ENCODE measurements at places on chromosomes 3 and 15.

- DNase-seq, result no peak
Measured at GRCh38 chr3:136630915-136631314, 121.3 kb downstream of the STAG1 start.

- DNase-seq, result no peak
Measured at GRCh38 chr15:88498996-88499395, 31.5 kb downstream of the MRPS11 start.

DNA sequence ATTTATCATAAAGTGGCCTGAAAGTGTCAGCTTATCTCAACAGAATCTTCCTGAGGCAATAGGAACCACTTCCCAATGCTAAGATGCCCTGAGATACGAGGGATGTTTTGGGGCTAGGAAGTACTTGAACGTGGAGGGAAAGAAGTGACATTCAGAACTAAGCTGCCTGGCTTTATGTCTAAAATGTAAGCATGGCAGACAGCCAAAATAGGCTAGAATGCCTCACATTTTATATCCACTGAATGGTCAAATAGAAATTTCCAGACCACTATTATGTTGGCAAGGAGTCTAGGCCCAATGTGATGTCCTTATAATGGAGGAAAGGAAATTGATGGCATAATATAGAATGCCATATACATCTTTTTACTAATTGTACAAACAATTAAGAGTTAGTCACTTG, 154.9 kb downstream of the PEX5L start:
- no peak for DNase-seq

- peak; percentile 22 for DNase-seq
Measured at GRCh38 chr3:72011485-72011884, 226.5 kb upstream of the PROK2 start.

DNA sequence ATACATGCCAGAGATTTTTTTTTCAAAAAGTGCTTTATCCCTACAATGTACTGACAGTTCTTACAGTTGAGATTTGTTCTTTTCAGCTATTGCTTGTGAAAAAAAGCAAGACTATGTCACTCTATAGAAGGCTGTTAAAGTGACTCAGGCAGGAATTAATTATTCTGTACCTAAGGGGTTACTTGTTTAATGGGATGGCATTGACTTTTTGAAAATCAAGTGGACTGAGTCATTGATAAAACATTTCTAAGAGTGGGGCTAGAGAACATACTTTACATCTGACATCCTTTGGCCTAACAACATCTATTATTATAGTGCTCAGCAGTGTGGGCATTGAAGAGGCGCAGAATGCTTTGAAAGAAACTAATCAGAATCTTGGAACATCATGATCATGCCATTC, 34.3 kb downstream of the INTS14 start:
- peak; percentile 73 for DNase-seq

DNA sequence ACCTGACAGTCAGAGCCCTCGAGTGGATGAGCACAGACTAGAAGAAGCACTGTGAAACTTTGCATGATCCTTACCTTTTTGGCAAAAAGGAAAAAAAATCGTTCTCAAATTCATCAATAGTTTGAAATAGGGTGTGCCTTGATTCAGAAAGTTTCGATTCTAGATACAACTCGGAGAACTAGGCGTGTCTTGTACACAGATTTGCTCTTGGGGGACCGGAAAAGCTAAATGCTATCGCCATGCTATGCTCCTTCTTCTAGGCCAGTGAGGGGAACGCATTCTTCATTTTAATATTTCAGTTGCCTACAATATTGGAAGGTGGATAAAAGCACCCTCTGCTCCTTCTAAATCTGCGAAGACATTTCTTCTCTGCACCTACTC, 25.0 kb downstream of the CD86 start:
- no peak for DNase-seq

GRCh38 chr15:59492389-59493377, 54.7 kb downstream of the FAM81A start:
- peak; percentile 77 for DNase-seq

GRCh38 chr3:25420885-25421284, 7.2 kb upstream of the RARB start:
- DNase-seq, result peak; percentile 36

DNA sequence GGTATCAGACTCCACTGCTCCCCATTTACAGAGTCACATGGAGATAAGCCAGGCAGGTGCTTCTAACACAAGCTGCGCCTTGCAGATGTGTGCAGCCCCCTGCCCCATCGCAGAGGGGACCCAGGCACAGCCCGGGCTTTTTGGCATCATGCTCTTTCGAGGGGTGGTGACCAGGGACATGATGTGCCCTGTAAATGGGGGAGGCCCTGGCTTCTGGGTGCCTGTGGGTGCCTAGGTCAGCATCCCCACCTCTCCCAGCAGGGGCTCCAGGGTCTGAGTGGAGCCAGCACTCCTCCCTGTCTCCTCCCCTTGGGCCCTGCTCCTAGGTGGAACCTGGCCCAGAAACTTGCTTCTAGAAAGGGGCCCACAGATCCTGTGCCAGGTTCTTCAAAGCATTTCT, 15.2 kb downstream of the TRPM1 start:
- no peak for DNase-seq

GRCh38 chr3:41338276-41338675, 139.0 kb downstream of the CTNNB1 start:
- DNase-seq, result peak; percentile 15

DNA sequence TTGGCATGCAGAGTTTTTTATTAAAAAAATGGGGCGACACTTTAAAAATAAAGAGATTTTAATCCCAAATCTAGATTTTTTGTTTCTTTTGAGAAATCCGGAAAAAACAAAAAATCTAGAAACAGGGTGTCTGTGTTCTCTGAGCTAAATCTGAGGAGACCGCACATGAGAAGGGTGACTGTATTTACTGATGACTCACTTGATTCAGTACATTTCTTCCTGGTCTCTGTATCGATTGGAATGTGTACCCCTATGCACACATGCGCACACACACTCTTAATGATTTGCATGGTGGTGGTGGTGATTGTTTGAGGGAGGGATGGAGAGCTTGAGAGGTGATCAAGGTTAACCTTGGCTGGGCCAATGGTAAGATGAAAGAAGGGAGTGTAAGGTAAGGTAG, 443.1 kb upstream of the THRB start:
- DNase-seq, result no peak

GRCh38 chr3:159378396-159379194, 576.7 kb downstream of the MFSD1 start:
- DNase-seq, result no peak

DNA sequence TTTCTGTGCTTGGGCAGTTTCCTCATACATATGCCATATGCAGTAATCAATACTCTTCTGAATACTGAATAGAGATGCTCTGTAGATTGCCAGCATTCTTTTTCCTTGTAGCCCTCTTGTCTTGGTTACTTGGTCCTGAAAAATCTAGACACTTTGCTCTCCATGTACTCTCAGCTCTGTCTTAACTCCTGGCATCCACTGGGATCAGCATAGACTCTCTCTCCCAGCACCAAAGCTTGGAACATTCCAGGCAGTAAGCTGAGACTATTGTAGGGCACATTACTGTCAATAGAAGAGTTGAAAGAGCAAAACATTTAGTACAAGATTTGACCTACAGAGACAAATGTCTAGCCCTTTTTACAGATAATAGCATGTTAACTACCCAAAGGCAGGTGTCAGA, 1100.3 kb downstream of the TBL1XR1 start:
- no peak for DNase-seq

- peak; percentile 86 for DNase-seq
Measured at GRCh38 chr15:99324082-99324620, 72.9 kb downstream of the LRRC28 start.

- DNase-seq, result no peak
Measured at GRCh38 chr3:152245498-152246170, 23.1 kb upstream of the MBNL1 start.

DNA sequence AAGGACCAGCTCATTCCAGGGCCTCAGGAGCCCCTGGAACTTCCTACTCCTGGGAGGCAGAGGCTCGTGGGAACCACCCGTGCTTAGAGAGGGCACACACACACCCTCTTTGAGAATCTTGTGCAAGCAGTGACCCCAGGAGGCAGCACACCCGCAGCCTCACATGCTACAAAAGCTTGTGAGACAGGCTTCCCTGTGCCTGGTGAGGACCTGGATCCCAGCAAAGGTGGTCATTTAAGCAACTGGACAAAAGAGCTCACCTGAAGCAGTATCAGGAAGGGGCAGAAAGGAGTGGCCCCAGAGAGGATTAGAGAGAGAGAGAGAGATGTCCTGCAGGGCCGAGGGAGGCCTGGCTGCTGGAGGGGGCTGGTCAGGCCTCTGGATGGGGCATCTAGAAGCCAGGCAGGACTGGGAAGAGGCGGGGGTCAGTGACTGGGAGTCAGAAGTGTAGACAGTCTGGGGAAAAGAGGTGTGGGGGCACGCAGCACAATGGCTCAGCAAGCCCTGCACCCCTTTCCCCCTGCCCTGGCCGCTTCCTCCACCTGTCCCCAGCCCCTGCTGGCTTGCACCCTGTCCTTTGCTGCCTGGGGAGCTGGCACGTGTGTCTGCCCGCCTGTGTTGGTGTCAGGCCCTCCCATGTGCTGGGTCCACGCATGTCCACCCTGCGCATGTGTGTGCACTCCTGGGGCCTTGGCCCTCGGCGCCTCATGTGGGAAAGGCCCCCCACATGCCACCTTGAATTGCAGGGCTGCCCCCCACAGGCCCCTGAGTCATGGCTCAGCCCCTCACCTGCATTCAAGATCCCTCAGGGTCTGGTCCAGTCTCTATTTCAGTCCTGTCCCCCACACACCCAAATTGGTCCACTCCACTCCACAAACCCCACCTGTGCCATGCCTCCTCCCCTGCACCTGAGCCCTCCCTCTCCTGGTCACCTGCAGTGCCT, 36.9 kb downstream of the TSPAN3 start:
- no peak for DNase-seq

GRCh38 chr3:16849229-16849628, 35.5 kb upstream of the PLCL2 start:
- no peak for DNase-seq

DNA sequence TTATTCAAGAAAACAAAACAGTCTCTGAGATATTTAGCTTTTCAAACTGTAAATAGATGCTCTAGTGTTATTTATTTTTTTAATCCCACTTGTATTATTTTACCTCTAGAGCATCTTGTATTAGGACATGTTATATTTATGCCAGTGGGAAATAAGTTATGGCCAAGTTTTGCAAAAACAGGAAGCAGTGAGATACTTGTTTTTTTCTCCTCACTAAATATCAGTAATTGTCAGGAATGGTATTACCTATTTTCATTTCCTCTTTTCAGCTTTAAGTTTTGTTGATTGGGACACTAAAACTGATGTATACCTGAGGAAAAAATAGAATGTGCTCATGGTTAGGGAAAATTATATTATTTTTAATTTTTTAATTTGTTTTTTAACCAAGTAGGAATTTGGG, 8.6 kb upstream of the IL20RB start:
- no peak for DNase-seq

DNA sequence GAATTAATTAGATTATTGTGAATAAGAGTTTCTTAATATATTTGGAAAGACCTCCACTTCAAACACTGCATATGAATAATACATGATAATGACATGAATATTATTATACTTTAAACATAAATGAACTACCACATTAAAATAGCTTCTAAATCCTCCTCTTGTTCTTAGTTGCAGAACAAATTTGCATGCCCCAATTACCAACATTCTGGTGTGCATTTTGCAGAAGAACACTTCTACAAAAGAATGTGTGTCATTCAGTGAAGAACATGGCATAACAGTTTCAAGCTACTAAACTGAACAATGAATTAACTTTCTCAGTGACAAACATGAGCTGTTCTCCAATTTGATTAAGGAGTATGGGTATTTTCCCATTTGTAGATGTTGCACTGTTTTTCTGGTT, 711.3 kb upstream of the NAALADL2 start:
- DNase-seq, result no peak

GRCh38 chr3:169144270-169144669, 519.2 kb downstream of the MECOM start:
- DNase-seq, result no peak

- DNase-seq, result no peak
Measured at GRCh38 chr3:169347597-169347996, 315.9 kb downstream of the MECOM start.

DNA sequence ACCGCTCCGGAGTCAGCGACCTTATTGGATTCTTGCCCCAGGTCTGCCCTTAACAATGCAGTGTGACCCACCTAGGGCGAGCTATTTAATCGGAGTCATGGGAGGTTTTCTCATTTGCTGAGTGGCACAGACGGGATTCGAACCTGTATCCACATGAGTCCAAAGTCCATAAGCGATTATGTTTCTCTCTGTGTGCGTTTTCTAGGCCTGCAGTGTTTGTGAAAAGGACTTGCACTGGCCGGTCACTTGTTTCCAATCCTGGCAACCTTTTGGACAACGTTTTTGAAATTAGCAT, 691 bp upstream of the HDGFL3 start:
- peak; percentile 32 for DNase-seq

- DNase-seq, result peak; percentile 98
Measured at GRCh38 chr15:80588801-80589200, 106.3 kb upstream of the ABHD17C start.

DNA sequence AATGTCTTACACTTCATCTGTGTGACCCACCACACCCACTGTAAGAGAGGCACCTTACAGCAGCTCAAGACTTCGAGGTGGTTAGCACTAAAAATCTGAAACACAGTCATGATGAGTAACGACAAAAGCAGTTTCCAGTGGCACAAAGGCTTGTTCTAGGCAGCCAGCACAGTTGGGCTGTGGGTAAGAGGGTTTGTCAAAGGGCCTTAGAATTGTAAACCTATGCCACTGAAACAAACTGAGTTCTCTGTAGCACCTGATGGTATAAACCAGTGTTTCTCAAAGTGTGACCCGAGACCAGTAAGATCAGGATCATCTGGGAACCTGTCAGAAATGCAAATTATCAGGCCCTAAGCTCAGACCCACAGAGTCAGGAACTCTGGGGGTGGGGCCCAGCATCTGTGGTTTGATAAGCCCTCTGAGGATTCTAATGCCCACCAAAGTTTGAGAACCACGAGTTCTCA, 36.5 kb downstream of the DAPK2 start:
- DNase-seq, result peak; percentile 69
